ENCODE measurements at places on chromosomes 7 and 10.

DNA sequence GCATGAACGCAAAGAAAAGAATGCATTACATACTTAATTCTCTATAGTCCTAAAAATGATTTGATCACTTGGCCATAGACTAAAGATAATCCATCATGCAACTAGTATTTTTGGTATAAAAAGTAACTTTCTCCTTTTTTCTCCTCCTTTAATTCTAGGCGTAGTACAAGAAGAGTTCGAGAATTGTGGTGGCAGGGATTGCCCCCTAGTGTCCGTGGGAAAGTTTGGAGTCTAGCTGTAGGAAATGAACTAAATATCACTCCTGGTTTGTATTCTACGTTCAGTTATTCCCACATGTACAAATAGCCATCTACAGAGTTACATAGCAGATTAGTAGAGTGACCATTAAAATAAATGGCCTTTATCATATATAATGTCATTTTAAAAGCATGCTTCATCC, 45.5 kb upstream of the HELLS start:
- DNase-seq: no peak

DNA sequence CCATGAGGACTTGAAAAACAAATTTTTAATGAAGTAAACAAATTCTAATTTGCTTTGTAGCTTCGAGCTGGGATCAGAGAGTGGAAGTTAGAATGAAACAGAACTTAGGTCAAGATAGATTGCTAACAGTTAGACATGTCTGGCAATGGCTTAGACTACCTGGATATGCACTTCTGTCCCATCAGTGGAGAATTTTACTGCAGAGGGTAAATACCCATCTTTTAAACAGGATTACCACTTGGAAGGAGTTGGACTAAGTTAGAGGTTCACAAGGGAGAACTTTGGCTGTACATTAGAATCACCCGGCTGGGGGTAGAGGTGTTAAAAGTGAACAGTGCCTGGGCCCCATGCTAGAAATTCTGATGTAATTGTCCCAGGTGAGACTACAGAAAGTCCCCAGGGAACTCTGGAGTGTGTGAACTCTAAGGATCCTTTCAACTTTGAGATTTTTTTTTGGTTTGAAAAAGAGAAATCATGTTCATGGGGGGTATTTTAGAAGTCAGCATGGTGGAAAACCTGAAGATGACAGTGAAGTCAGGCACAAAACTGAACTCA, 35.5 kb downstream of the ENTPD1 start:
- no peak for DNase-seq

- DNase-seq: no peak
Measured at GRCh38 chr10:43756341-43756740, 107.7 kb upstream of the ZNF32 start.

DNA sequence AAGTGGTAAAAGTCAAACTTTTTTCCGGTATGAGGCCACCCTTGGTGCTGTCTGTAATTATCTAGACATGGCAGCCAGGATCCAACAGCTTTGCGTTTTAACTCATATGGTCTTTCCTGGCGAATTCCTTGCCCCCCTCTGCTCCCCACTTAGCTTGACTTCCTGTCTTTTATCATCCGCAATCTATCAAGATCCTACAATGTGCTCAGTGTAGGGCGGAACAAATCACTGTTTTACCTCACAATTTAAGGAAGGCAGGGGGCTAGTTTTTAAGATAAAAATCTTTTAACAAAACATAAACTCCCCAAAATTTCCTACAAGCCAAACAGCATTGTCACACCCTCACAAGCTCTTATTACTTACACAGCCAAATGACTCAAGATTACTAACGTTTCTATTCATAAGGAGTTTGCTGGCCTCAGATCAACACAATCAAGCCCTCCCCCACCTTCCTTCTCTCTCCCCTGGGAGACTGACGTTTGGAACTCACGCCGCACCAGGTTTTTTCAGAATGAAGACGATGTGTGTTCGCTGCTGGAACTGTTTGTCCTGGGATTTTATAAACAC, 1.3 kb upstream of the CDK14 start:
- DNase-seq: no peak

DNA sequence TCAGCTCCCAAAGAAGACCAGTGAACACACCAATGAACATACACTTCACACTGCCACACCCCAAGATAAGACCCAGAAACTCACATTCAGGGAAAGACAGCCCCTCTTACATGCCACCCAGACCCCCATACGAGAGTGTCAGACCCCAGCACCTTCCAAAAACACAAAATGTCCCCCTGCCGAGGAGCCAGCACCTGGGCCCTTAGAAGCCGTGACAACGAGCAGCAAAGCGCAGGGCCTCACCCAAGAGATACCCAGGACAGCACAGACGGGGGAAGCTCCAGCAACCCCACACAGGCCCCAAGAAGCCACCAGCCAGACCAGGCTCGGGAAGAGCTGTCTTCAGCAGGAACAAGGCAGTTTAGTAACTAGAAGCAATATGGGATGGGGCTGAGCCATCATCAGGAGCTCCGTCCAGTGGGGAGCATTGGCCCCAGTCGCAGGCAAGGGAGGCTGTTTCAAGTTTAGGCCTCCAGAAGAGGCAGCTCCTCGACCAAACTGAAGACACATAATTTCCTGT, 243.6 kb downstream of the PTPRN2 start:
- no peak for DNase-seq
